IPS DF 6.9 (cell line): ENCODE measurements at places on chromosomes 11 and 22.

GRCh38 chr11:63904743-63905142 is 12.2 kb downstream of the RCOR2 start:
- no peak overlapping the region for H3K27ac ChIP-seq
- H3K27me3 ChIP-seq: no peaks in the 10 kb centered on the region
- peaks cover 12% of the 10 kb centered on the region for H3K4me1 ChIP-seq
- no peak overlapping the region for H3K4me3 ChIP-seq

GRCh38 chr11:15754221-15754620 is 602.1 kb downstream of the SOX6 start:
- H3K4me1 ChIP-seq: no peaks in the 10 kb centered on the region
- H3K36me3 ChIP-seq: no peaks in the 10 kb centered on the region
- no peak overlapping the region for H3K27ac ChIP-seq
- DNase-seq: no peak
- no peaks in the 10 kb centered on the region for H3K27me3 ChIP-seq
- no peak overlapping the region for H3K4me3 ChIP-seq

GRCh38 chr11:26777372-26777808 is 55.5 kb upstream of the SLC5A12 start:
- H3K36me3 ChIP-seq: no peaks in the 10 kb centered on the region
- H3K4me1 ChIP-seq: no peaks in the 10 kb centered on the region
- H3K4me3 ChIP-seq: no peak overlapping the region

GRCh38 chr22:39178206-39179111 is 26.0 kb upstream of the CBX7 start:
- no peak for DNase-seq
- H3K4me1 ChIP-seq: peaks cover 22% of the 10 kb centered on the region
- no peak overlapping the region for H3K4me3 ChIP-seq
- no peaks in the 10 kb centered on the region for H3K27me3 ChIP-seq

DNA sequence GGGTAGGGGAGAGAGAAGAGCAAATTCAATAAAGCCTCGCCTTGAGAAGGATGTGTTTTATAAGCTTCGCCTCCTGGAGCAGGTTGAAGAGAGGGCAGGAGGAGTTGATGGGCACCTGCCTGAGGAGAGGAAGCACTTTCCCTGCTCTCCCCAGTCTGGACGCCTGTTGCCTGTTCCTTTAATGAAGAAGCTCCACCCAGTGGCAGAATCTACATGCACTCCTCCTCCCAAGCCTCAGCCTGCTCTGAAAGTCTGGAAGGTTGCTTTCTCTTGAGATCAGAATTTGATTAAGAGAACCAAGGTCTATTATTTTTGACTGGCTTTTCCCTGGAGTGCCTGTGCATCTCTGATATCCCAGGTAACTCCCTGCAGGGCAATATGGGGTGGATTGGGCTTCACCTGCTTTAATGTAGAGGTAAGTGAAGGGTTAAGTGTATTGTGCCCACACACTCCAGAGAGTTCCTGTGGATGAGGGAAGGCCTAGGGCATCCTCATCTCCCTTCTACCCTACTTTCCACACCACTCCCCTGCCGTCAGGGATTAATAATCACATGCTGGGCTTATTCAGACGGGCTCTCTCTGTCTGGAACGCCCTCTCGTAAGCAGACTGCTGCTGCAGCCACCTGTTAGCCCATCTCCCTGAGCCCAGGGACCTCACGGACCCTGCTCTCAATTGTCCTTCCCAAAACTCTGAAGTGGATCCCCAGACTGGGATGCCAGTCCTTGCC is 22.3 kb downstream of the NTM start:
- H3K27me3 ChIP-seq: no peaks in the 10 kb centered on the region
- no peak overlapping the region for H3K27ac ChIP-seq
- H3K4me3 ChIP-seq: no peak overlapping the region
- H3K4me1 ChIP-seq: peaks cover 4% of the 10 kb centered on the region
- peak; percentile 25 for DNase-seq

- DNase-seq: no peak
- H3K4me1 ChIP-seq: no peaks in the 10 kb centered on the region
These were observed 11.5 kb upstream of the TRIM68 start for GRCh38 chr11:4619514-4619913.

DNA sequence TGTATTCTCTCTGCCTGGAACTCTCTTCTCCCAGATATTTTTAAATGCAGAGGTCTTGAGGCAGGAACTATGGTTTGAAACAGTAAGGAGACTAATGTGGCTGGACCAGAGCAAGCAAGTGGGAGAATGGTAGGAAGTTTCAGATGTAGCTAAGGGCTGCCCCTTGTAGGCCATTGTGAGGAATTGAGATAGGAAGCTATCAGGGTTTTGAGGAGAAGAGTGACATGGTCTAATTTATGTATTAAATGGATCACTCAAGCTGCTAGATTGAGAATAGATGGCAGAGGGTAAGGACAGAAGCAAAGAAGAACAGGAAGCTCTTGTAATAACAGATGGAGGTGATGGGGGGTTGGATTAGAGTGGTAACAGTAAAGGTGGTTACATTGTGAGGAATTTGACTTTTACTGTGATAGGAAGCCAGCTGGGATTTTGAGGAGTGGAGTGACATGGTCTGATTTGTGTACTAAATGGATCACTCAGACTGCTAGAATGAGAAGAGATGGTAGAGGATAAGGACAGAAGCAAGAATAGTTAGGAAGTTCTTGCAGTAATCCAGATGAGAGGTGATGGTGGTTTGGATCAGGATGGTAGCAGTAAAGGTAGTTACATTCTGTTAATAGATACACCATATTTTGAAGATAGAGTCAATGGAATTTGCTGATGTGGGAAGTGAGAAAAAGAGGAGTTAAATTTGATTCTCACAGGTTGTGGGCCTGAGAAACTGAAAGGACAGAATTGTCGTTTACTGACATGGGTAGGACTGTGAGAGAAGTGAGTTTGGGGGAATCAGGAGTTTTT is 63.0 kb downstream of the HIPK3 start:
- no peak overlapping the region for H3K27ac ChIP-seq
- no peaks in the 10 kb centered on the region for H3K27me3 ChIP-seq
- H3K36me3 ChIP-seq: no peaks in the 10 kb centered on the region
- no peak for DNase-seq
- H3K4me1 ChIP-seq: peaks cover 4% of the 10 kb centered on the region

GRCh38 chr11:67648140-67648795 is 2.3 kb downstream of the ACY3 start:
- H3K27me3 ChIP-seq: no peaks in the 10 kb centered on the region
- H3K27ac ChIP-seq: no peak overlapping the region
- no peak for DNase-seq
- H3K36me3 ChIP-seq: no peaks in the 10 kb centered on the region

- H3K36me3 ChIP-seq: no peaks in the 10 kb centered on the region
- peaks cover 3% of the 10 kb centered on the region for H3K4me1 ChIP-seq
- H3K27ac ChIP-seq: no peak overlapping the region
- peak overlapping the region; percentile 31; the same call in 1 of the 2 replicates for H3K4me3 ChIP-seq
- no peaks in the 10 kb centered on the region for H3K27me3 ChIP-seq
These were observed 1.2 kb upstream of the MYO7A start for GRCh38 chr11:77126861-77127234.

DNA sequence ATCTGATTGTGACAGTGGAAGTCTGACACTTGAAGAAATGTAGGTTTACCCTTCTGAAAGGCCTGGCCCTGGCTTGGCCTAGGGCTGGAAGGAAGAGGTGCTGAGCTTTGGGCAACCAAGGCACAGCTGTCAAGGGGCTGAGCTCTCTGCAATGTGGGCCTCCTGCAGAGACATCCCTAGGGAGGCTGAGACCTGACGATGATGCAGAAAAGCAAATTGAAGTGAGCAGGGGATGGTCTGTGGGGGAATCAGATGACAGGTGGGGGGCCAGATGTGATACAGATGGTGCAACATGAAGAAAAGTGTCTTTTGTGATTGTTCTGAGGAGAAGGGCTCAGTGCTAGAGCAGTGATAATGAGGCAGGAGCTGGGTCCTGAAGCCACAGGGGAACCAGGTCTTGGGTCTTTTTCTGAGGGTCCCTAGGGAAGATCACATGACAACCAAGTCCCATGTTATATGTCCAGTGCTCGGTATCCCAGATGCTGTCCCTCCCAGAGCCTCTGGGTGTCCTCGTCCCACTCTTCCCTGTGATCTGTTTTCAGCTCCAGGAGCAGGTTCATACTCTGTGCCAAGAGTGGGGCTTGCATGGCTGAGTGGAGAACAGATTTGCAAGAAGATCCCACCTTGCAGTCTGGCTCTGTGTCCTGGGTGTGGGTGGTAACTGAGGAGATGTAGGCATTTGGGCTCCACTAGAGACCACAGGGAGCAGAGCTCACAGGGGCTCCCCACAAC is 79.9 kb upstream of the VPREB1 start:
- no peaks in the 10 kb centered on the region for H3K4me1 ChIP-seq
- no peak for DNase-seq
- no peak overlapping the region for H3K27ac ChIP-seq
- no peak overlapping the region for H3K4me3 ChIP-seq
- H3K36me3 ChIP-seq: no peaks in the 10 kb centered on the region

DNA sequence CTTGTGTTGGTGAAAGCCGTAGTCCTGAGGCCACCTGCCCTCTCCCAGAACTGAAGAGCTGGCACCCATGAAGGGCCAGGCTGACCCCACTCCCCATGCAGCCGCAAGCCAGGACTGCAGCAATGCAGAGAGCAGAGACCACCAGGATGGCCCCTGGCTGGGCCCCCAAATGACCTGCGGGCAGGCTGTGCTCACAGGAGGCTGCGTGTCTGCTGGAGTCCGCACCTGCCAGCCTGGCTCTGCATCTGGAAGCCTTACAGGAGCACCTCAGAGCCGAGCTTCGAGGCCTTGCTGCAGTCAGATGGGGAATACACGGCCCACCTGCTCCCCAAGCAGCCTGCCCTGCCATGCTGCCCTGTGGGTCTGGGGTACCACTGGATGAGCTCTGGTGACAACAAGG is 1336.8 kb downstream of the TBC1D22A start:
- no peaks in the 10 kb centered on the region for H3K27me3 ChIP-seq
- DNase-seq: no peak
- no peak overlapping the region for H3K4me3 ChIP-seq

GRCh38 chr11:70578831-70579230 is 180.5 kb downstream of the CTTN start:
- no peaks in the 10 kb centered on the region for H3K36me3 ChIP-seq
- H3K27me3 ChIP-seq: no peaks in the 10 kb centered on the region
- DNase-seq: no peak
- H3K27ac ChIP-seq: no peak overlapping the region
- H3K4me3 ChIP-seq: no peak overlapping the region

GRCh38 chr11:109697140-109697843 is 275.3 kb downstream of the C11orf87 start:
- no peaks in the 10 kb centered on the region for H3K27me3 ChIP-seq
- no peak overlapping the region for H3K27ac ChIP-seq
- peak; percentile 9 for DNase-seq
- H3K36me3 ChIP-seq: no peaks in the 10 kb centered on the region
- H3K4me1 ChIP-seq: no peaks in the 10 kb centered on the region

DNA sequence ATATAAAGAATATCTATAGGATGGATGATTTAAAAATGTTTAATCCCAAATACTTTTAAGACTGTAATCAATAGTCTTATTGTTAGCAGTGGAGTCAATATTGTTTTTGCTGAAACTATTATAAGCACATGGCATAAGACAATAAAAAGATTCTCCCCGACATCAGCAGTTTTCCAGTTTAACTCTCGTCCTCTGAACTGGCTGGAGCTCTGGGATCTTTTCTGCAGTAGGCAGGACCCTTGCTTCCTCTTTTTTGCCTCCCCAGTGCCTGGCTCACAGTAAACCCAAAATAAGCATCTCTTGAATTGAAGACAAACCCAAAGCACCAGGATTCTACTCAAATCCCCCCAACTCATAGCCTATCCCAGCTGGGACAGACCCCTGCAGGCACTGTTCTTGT is 32.9 kb downstream of the KCNJ1 start:
- DNase-seq: no peak
- peaks cover 3% of the 10 kb centered on the region for H3K4me1 ChIP-seq
- no peaks in the 10 kb centered on the region for H3K36me3 ChIP-seq
- H3K27me3 ChIP-seq: no peaks in the 10 kb centered on the region
- H3K27ac ChIP-seq: no peak overlapping the region

DNA sequence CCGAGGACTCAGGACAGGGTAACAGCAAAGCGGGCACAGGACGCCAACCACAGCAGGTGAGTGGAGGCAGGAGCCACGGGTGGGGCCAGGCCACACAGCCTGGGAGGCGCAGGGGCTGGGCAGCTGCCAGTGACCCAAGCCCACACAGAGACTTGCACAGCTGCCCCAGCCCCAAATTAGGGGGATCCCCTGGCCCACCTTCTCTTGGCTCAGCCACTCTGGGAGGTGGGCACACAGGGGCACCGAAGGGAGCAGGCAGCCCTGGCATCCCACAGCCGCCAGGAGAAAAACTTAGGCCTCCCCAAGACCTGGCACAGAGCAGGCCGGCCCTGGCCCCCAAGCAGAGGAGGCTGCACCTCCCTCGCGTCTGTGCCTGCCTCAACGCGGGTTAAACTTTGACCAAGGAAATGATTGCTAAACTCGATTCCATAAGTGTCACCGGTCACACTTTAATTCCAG is at the start of gene SLC22A12:
Gene SLC22A12, plus strand, starts transcription at position 458 of the 459 bp plus-strand sequence. CDS start 337 bp downstream, outside the sequence.
- no peak within 1 kb of the TSS for H3K4me3 ChIP-seq
- H3K27ac ChIP-seq: no peak within 1 kb of the TSS
- DNase-seq: no peak
- no peaks in the 10 kb centered on the region; the same call in 1 of the 2 replicates for H3K36me3 ChIP-seq
- H3K4me1 ChIP-seq: no peaks in the 10 kb centered on the region

- H3K27ac ChIP-seq: no peak overlapping the region
- no peaks in the 10 kb centered on the region for H3K27me3 ChIP-seq
- no peaks in the 10 kb centered on the region for H3K36me3 ChIP-seq
- peaks cover 2% of the 10 kb centered on the region; the same call in 1 of the 2 replicates for H3K4me1 ChIP-seq
- H3K4me3 ChIP-seq: no peak overlapping the region
- DNase-seq: no peak
These were observed 12.4 kb upstream of the PLEKHA7 start for GRCh38 chr11:17026487-17027082.

- no peaks in the 10 kb centered on the region for H3K36me3 ChIP-seq
- no peaks in the 10 kb centered on the region for H3K27me3 ChIP-seq
- no peak for DNase-seq
- no peak overlapping the region for H3K27ac ChIP-seq
These were observed 406.5 kb upstream of the NARS2 start for GRCh38 chr11:78981153-78981552.

DNA sequence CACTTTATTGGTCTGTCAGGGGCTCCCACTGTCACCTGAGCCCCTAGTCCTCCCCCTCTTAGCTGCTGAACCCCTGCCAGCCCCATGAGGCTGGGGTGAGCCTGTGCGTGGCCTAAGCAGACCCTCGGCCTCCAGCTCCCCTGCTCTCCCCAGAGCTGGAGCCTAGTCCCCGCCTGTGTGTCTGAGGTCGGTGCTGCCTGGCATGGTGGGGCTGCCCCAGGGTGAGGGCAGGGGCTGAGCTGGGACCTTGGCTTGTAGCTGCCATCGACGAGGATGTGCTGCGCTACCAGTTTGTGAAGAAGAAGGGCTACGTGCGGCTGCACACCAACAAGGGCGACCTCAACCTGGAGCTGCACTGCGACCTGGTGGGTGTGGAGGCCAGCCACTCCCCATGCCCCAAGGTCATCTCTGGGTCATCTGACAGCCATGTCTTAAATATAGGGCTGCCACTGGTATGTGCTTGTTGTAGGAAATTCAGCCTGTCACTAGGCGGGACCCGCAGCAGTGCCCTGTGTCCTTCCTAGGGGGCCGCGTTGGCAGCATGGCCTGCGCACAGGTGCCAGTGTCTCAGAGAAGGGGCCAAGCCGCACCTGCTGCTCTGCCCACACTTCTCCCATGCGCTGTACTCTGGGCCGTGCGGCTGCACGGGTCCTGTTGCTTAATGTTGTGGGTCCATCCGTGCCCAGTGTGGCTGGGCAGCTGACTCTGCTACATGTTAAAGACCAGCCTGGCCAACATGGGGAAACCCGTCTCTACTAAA is 21.0 kb downstream of the PPIL2 start:
- DNase-seq: no peak
- no peak overlapping the region for H3K27ac ChIP-seq
- no peaks in the 10 kb centered on the region; the same call in 1 of the 2 replicates for H3K4me1 ChIP-seq
- H3K27me3 ChIP-seq: no peaks in the 10 kb centered on the region
